ENCODE measurements at places on chromosomes 3 and 15.

- no peak for DNase-seq
These were observed 252.6 kb upstream of the MRPL3 start for GRCh38 chr3:131755380-131755779.

DNA sequence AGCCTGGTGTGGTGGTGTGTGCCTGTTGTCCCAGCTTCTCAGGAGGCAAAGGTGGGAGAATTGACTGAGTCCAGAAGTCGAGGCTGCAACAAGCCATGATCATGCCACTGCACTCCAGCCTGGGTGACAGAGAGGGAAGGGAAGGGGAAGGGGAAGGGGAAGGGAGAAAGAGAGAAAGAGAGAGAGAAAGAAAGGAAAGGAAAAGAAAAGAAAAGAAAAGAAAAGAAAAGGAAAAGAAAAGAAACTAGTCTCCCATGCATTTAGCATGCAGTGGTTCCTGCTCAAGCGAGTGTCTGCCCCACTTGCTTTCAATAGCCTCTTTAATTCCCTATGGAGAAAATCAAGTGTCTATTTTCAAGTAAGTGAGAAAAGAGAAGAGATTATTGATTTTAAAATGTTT, 20.6 kb upstream of the CAPN7 start:
- DNase-seq: no peak

DNA sequence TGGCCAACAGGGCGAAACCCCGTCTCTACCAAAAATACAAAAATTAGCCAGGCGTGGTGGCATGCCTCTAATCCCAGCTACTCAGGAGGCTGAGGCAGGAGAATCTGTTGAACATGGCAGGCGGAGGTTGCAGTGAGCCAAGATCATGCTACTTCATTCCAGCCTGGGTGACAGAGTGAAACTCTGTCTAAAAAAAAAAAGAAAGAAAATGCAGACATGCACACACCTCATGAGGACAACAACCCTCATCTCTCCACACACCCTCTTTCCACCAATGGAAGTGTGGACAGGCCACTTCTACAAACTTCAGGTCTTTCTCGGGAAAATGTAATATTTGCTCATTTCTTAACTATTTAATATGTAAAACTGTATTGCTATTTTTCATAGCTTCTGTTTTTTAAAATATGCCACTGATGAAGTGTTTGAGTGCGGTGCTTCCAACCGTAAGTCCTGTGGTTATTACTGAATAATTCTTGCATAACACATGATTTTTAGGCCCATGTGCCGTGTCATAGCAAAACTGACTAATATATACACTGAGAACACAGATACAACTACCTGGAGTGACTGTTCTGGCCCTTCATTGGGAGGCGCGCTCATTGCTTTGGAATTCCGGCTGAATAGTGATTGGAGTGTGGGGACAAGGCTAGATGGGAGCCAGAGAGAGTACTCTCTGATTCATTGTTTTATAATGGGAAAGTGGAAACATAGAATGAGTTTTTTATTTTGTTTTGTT, 23.1 kb downstream of the LRRC31 start:
- DNase-seq: no peak

DNA sequence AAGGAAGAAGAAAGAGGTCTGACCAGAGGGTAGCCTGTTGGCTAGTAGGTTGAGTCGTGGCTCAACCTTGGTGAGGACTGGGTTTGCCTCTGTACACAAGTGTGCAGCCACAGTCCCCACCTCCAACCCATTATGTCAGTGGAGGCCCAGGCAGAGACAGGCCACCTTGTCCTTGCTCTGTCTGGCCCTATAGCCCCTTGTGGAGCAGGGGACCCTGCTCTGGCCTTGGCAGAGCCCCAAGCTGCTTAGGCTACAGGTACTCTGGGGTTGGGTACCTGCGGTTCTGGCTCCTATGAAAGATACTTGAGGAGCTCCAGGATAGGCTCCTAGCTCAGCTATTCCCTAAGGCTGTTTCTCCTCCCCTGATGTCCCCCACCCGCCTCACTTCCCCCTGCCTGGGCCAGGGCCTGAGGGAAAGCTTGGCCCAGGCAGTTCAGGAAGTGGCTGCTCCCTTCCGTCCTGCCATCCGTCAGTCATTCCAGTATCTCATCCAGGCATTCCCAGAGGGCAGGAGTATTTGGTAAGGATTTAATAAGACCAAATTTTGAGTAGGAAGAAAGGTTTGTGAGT, 44.0 kb downstream of the FGD5 start:
- no peak for DNase-seq

DNA sequence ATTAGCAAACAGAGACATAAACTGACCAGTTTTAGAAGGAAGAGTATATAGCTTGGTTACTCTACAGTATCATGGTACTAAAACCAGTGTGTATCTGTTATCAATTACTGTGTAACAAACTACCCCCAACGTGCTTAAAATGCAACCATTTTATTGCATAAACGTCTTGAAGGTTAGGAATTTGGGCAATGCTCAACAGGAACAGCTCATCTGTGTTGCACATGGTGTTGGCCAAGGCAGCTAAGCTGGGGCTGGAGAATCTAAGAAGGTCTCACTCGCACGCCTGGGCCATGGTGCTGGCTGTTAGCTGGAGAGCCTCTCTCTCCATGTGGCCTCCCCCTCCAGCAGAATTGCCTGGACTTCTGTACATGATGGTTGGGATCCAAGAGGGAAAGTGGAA, 81.2 kb upstream of the THBS1 start:
- DNase-seq: no peak

- DNase-seq: no peak
These were observed 114.1 kb downstream of the CHDH start for GRCh38 chr3:53731934-53732624.

- DNase-seq: no peak
These were observed 20.1 kb downstream of the ZNF80 start for GRCh38 chr3:114217266-114217665.

DNA sequence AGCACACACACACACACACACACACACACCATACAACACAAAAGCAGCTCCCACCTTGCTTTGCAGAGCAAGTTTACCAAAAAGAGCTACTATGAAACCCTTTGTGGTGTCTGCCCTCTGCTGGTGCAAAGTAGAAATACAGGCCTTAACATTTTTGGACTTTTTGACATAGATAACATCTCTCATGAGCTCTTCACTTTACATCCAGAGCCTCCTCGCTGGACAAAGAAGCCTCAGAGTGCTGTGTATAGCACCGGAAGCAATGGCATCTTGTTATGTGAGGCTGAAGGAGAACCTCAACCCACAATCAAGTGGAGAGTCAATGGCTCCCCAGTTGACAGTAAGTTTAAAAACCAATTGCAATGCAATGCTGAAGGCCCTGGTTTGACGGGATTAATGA, 157.9 kb downstream of the CHL1 start:
- DNase-seq: no peak

- no peak for DNase-seq
These were observed 82.6 kb upstream of the SMAD3 start for GRCh38 chr15:66982816-66983215.

DNA sequence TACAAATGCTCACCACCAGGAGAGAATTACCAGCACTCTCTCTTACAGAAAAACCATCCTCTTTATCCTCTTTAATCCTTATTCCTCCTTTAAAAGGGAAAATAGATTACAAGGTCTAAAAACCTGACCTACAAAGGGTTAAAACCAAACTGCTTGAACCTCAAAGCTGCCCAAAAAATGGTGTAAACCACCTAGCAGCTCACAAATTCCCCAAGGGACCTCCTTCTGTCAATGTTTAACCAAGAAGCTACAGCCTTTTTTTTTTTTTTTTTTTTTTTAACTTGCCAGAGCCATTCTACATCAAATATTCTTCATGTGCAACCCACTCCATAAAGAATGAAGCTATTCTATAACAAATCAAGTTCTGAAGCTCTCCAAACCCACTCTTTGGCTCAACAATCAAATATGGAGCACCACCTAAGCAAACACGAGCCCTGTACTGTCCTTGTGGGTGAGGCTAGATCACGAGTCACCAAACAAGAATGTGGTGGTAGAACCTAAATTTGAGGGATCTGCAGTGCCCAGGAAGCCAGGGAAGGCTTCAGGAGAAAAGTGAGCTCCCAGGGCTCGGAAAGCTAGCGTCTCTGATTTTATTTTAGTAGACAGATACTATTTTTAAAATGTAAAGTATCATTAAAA, 20.1 kb downstream of the OSBPL10 start:
- no peak for DNase-seq

DNA sequence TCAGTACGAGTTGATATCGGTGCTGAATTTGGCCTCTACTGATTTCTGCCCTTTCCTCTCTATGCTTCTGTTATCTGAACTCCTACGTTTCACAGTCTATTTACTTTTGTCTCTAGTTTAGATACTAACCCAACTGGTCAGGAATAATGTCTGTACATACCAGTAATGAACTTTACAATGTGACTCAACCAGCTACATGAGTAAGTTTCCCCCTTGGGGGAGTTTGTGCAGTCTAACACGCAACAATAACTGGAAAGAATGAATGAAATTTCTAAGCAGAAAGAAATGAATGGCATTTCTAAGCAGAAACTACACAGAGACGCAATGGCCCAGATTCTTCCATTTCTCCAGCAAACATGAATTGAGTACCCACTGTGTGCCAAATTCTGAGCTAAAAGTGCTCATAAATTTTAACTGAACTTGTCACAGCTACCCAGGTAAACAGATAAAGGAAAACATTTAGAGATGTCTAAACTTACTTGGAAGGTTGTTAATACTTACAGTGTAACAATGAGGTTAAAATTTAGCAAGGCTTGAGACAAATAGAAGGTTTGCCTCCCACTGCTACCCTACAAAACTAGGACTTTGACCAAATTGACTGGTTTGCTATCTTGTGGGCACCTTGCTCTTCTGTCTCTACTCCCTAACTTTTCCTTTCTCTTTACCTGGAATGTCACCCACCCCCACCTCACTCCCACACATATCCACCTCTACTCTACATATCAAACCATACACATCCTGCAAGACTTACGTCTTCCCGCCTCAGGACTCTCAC, 11.6 kb downstream of the UPK1B start:
- DNase-seq: no peak

- DNase-seq: no peak
These were observed 2.5 kb downstream of the KLF13 start for GRCh38 chr15:31328969-31329639.

DNA sequence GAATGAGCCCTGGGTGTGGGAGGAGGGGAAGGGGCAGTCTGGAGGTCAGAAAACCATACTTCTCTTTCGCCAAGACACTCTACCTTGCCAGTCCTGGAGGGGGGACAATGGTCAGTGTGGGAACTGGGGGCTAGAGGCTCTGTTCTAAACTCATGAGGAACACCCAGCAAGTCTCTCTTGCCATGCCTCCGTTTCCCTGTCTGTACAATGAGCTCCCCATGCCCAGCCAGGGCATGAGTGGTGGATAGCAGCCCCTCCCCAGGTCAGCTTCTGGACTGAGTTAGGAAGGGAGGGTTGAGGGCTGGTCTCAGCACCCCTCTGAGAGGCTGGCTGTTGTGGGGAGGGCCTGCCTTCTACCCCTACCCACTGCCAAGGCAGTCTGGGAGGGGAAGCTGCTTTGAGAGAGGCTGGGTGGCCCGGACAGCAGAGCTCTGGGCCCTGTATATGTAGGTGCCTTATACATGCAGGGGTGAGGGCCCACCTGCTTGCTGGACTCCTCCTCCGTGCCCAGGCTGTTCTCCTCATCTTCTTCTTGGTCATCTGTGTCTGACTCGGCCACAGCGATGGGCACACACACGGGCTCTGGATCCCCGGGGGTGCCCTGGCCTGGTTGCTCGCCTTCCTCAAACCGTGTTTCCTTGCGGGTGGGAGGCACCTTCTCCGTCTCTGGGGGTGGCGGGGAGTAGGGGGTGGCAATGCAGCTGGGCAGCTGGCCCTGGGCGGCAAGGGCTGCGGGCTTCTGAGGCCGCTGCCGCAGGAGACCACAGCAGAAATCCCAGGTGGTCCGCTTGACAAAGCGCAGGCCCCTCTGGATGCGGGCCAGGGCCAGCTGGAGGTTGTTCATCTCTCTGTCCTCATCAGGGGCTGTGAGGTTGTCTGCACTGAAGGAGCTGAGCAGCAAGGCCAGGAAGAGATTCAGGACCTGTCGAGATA, 68.8 kb downstream of the SCN5A start:
- no peak for DNase-seq

GRCh38 chr3:20185331-20185678, 701 bp downstream of the SGO1 start:
- DNase-seq: no peak

DNA sequence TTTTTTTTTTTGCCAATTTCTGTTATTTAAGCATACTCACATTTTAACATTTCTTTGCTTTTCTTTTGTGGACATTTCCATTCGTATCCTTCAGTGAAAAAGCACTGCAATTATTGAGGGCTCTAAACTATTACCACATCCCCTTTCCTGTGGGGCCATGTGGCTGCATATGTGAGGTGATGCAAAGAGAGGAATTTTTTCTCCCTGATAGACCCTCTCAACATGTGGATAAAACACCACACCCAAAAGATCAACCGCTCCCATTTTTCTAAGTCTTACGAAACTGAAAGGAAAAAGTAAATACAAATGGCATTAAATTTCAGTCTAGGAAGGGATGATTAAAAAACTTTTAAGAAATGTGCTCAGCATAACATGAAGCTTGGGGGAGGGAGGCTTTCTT, 68.8 kb downstream of the DNAJC13 start:
- no peak for DNase-seq

GRCh38 chr3:155352900-155353490, 59.5 kb upstream of the STRIT1 start:
- no peak for DNase-seq

- DNase-seq: no peak
These were observed 209.0 kb downstream of the CACNA2D3 start for GRCh38 chr3:54331341-54331740.

DNA sequence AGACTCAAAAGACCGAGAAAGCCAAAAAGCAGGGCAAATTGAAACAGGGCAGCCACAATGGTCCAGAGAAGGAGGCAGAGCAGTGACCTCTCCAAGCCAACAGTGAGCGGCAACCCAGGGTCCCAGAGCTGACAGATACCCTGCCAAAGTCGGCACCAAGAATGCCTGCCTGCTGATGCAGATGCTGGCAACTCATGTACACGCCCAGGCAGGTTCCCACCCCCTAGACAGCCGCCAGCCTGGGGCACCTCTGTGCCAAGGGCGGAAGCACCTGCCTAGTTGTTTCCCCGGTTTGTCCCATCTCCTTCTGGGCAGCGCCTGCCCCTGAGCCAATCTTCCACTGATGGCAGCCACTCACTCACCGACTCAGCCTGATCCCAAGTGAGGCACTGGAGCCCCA, 22.1 kb downstream of the KLHL25 start:
- no peak for DNase-seq

- DNase-seq: no peak
These were observed 84.8 kb upstream of the ARRDC4 start for GRCh38 chr15:97875513-97876280.

DNA sequence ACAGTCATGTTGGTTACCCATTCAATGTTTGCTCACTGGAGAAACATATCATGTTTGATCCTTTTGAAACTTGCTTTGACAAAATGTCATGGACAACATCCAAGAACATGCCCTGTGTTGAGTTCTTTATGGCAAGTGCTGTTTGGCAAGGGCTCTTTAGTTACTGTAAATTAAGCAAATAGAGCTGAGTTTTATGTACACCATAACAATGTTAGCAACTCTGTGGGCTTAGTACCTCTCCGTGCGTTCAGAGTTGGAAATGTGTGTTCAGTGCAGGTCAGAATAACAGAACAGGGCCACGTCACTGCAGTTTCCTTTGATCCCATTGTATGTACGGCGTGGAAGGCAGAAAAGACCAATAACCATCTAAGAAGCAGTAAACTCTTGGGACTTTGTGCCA, 132.5 kb downstream of the MYRIP start:
- no peak for DNase-seq

GRCh38 chr3:171881251-171881650, 38.1 kb downstream of the TMEM212 start:
- no peak for DNase-seq

GRCh38 chr3:182420741-182421140, 372.6 kb upstream of the ATP11B start:
- DNase-seq: no peak

Data from stimulated activated CD4-positive, alpha-beta T cell treated with anti-CD3 and anti-CD28 coated beads, Interleukin-1b, Interleukin-23, amount 100 ng/mL, for 1 hour (primary cell).